DMS79 treated with DMSO at 0.1 percent for 48 hours (cell line): ENCODE measurements at places on chromosomes 12 and 14.
A peak's percentile ranks its signal among the peaks of the same experiment; 100 is the strongest.

- DNase-seq: no peak
Observed at GRCh38 chr12:58316926-58317325, 375.6 kb downstream of the ATP23 start.

DNA sequence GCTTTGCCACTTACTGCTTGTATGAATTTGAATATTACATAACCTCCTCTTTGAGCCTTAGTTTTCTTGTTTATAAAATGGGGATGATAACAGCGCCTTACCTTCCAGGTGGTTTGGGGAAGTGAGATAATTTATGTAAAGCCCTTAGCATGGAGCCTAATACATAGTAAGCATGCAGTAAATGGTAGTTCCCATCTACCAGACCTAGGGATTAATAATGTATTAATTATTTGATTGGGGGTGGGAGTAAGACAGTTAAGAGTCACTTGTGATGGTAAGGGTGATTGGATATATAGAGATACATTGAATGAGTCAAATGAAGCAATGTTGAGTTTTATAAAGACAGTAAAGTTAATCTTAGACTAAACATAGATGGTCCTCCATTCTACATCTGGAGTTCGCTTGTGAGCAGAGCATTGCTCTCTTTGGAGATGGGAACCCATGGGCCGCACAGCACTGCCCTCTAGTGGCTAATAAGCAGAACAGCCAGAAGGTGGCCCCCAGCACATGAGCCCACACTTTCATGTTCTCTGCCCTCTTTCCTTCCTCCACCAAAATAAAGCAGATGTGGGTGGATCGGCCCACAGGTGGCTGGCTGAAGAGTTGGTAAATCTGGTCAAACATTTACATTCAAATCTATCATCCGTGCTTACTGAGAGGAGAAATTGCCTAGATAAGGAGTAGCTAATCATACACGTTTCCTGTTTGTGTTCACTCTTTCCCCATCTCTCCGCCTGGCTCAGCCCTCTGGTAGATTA lies 26.5 kb upstream of the TAMALIN start:
- peak; percentile 30 for DNase-seq

- no peak for DNase-seq
Observed at GRCh38 chr14:68910540-68910939, 68.6 kb downstream of the ACTN1 start.

- no peak for DNase-seq
Observed at GRCh38 chr14:102538602-102539543, 29.3 kb upstream of the ANKRD9 start.

- no peak for DNase-seq
Observed at GRCh38 chr14:55054098-55054497, 2.7 kb downstream of the MAPK1IP1L start.

GRCh38 chr14:61553730-61554641 lies 141.3 kb upstream of the HIF1A start:
- DNase-seq: no peak

DNA sequence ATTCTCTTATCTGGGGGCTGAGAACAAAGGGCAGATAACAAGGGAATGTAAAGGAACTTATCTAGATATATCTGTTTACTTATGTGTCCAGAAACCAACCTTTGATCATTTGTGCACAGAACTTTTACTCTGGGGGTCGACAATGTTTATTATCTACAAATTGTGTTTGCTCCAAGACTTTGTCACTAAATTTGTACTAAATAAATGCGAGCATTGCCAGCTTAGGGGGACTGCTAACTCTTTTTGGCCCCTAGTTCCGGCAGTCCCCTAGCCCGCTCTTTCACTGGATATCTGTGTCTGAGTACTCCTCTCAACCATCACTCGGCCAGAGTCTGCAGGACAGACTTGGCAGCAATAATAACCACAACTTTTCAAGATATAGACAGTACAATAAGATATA lies 88.2 kb downstream of the FSCB start:
- no peak for DNase-seq

GRCh38 chr12:43210485-43211192 lies 341.4 kb downstream of the ADAMTS20 start:
- DNase-seq: no peak

GRCh38 chr12:85484387-85484786 lies 204.4 kb downstream of the ALX1 start:
- no peak for DNase-seq

DNA sequence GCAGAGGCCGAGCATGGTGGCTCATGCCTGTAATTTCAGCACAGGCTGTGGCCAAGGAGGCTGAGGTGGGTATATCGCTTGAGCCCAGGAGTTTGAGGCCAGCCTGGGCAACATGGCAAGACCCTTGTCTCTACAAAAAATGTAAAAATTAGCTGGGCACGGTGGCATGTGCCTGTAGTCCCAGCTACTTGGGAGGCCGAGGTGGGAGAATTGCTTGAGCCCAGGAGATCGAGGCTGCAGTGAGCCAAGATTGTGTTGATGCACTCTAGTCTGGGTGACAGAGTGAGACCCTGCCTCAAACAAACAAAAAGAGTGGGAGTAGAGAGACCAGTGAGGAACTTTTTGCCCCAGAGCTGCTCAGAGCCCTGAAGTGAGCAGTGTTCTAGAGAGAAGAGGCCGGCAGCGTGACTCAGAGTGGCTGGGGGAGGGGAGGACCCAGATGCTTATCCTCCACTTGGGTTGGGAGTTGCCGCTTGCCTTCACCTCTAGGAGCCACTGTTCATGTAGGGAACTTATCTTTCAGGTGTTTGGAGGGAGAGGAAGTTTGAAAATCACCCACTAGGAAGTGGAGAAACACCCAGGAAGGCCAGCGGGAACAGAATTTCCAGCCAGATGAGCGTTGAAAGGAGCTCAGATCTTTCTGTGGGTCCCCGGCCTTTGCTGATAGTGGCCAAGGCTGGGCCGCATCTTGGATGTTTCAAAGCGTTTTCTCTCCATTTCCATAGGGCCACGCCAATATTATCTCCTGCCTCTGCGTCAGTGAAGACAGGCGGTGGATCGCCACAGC lies 15.3 kb downstream of the CFAP251 start:
- no peak for DNase-seq

DNA sequence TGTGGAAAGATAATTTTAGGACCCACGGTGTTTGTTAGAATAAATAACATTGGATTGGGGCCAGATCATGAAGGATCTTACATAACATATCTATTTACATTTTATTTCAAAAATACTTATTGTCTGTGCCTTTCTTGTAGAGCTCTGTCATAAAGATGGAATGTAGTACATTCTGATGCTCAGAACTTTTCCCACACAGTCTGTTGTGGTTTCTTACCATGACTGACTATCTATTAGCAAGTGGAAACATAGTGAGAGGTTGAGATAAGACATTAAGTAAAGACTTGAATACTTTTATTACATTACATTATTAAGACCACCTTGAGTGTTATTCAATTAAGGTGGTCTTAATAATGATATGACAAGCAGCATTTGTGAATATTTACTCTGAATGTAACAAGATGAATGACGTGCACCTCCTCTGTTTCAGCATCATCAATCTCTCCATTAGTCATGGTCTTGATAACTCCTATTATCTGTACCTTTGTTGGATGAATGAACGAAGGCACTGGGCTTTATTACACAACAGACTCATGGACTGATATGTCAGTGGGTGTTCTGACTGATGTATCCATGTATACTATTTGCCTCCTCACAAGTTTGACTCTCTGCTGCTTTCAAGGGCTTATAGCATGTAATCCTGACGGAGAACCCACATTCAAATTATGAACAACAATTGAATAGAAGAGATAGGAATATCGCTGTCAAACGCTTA lies 883.0 kb upstream of the FLRT2 start:
- DNase-seq: no peak

GRCh38 chr14:59755409-59756135 lies 115.0 kb downstream of the RTN1 start:
- no peak for DNase-seq

DNA sequence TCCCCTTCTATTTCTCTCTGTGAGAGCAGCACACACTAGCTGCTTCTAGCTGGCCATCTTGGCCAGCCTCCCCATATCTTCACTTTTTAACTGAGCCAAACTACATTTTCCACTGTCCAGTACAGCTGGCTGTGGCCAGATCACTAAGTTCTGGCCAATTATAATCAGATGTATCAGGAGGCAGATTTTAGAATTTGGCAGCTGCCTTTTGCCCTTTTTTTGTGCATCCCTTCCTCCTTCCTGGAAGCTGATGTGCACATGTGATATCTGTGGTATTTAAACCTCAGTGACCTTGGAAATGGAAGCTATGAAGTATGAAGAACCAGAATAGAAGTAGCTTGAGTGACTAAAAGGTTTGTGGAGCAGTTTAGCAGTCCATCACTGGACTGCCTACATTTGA lies 49.8 kb upstream of the ANO6 start:
- DNase-seq: no peak

DNA sequence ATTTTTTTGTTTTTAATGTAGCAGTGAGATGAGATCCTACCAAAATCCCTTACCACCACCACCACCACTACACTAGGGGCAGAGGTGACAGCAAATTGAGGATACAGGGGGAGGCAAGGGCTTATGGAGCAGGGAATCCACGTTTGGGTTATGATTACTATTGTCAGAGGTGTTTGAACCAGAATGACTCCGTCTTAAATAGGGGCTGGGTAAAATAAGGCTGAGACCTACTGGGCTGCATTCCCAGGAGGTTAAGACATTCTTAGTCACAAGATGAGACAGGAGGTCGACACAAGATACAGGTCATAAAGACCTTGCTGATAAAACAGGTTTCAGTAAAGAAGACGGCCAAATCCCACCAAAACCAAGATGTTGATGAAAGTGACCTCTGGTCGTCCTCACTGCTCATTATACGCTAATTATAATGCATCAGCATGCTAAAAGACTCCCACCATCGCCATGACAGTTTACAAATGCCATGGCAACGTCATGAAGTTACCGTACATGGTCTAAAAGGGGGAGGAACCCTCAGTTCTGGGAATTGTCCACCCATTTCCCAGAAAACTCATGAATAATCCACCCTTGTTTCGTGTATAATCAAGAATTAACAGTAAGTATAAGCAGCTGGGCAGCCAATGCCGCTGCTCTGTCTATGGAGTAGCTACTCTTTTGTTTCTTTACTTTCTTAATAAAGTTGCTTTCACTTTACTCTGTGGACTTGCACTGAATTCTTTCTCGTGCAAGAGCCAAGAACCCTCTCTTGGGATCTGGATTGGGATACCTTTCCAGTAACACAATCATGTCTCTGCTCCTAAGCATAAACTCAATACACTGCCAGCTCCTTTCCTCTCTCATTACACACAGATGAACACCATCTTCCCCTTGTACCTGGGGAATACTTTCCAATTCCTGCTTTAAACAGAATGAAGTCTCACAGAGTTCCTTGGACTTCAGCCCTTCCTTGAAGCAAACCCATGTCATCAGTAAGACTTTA lies 16.7 kb upstream of the CRY1 start:
- no peak for DNase-seq

- no peak for DNase-seq
Observed at GRCh38 chr14:77006132-77006531, 22.4 kb downstream of the IRF2BPL start.

- no peak for DNase-seq
Observed at GRCh38 chr12:89710873-89711750, 2.5 kb upstream of the ATP2B1 start.

- no peak for DNase-seq
Observed at GRCh38 chr14:33742166-33742565, 208.7 kb downstream of the EGLN3 start.

GRCh38 chr12:107549651-107550480 lies 135.7 kb upstream of the PWP1 start:
- DNase-seq: no peak

DNA sequence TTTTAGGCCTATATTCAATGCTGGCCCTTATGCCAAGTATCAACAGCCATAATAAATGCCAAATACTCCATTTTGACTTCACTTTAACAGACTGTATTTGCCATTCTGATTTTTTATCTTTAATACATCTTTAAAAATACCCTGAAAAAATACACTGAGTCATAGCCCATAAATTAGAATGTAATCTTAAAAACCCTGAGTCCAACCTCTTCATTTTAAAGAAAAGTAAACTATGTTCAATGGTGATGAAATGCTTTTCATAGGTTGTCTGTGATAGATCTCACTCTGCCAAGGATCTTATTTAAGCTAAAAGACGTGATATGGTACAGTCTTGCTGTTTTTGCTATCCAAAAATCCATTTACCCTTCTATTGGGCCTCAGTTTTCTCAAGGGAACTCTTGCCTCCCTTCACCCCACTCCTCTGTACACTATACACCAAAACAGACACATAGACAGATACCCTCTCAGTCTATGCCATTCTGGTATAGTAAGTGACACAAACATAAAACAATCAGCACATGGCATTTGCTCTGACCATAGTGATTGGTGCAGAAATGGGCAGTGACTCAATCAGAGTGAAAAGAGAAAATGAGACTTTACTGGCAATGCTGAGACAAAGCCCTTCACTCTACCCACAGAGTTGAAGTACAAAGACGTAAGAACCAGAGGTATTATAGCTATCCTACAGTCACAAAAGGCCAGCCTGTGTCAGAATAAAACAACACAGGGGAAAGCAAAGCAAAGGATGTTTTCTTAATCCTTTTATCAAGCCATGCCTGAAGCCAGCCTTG lies 49.1 kb downstream of the BTG1 start:
- no peak for DNase-seq

DNA sequence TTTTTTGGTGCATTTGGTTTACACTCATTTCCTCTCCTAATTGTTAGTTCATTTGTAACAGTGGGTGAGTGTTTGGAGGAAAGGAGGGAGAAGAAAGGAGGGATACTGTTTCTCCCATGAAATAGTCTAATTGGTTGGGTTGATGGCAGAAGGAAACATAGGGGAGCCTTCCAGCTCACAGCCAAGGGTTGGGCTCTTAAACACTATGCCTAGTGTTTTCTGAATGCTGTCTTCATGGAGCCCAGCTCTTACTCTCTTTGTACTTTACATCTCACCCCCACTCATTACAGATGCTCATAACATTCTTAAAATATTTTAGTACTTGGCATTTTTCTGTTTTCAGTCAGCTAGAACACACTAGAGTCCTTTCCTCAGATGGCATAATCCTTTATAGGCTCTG lies 38.2 kb downstream of the BAZ2A start:
- no peak for DNase-seq

GRCh38 chr12:111245701-111246476 lies 123.0 kb downstream of the PHETA1 start:
- no peak for DNase-seq

DNA sequence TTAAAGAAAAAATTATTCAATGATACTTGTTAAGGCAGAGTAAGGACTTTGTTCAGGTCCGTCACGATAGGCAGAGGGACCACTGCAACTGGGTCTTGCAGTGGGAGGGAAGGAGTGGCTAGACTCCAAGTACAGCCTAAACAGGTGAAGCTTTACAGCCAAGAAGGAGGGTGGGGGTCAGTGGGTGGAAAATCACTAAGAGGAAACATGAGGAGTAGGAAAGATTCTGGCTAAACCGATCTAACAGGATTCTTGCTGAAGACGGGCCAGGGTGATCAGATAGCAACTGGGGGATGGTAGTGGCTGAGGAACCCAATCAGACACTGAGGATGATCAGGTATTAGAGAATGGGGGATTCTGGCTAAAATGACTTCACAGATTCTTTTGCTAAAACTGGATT lies 100.2 kb downstream of the TTC7B start:
- DNase-seq: no peak
